ENCODE measurements at places on chromosomes 1 and 21.

DNA sequence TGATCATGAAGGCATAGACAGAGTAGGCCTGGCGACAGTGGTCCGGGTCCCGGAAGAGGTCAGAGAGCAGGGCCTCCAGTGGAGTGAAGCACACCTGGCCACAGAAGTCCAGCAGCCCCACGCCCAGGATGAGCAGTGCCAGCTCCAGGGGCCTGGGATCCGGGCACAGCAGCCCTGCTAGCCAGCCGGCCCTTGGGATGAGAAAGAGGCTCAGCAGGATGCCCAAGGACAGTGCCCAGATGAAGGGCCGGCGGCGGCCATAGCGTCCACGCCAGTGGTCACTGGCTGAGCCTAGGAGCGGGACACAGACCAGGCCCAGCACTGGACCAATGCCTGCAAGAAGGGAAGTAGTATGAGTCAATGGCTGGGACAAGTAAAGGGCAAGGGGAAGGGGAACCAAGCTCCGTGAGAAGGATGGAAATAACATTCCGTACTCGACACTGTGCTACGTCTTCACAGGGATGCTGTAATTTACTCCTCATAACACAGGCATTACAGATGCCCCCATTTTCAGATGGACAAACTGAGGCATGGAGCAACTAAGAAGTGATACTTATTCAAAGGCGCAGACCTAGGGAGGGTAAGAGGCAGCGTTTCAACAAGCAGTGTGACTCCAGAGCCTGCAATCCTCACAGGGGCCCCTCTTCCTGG, 16.9 kb downstream of the SLC45A3 start:
- no peak for DNase-seq

- peak; percentile 12 for DNase-seq
Observed at GRCh38 chr21:42532466-42533181, 19.0 kb downstream of the SLC37A1 start.

DNA sequence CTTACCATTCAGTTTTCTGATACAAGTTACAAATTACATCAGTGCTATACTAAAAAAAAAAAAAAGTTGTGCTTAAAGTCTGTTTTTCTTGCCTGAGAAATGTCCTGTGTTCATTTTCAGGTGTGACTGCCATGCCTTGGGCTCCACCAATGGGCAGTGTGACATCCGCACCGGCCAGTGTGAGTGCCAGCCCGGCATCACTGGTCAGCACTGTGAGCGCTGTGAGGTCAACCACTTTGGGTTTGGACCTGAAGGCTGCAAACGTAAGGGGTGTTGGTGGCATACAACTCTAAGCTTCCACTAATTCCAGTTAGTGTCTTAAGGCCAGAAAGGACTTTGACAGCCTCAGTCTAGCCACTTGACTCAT, 60.1 kb upstream of the LAMC2 start:
- DNase-seq: no peak

DNA sequence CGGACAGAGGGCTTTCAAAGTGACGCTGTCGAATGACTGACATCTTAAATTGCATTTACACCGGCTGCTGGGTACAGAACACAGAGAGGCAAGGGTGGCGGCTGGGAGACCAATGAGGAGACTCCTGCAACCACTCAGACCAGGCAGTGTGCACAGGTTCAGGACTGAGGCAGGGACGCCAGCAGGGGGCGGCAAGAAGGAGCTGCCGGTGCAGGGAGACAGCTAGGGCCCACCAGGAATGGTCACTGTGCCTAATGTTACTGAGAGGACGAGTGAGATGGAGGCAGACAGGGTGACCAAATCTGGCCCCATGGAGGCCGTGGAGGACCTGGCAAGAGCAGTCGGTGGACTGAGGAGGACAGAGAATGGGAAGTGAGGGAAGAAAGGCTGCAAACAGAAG, 23.5 kb downstream of the GLIS1 start:
- DNase-seq: no peak

GRCh38 chr1:1088801-1089680, 14.9 kb upstream of the RNF223 start:
- no peak for DNase-seq

GRCh38 chr1:72281144-72281543, 1.2 kb downstream of the NEGR1 start:
- no peak for DNase-seq

GRCh38 chr1:12406211-12407021, 176.6 kb downstream of the VPS13D start:
- no peak for DNase-seq

DNA sequence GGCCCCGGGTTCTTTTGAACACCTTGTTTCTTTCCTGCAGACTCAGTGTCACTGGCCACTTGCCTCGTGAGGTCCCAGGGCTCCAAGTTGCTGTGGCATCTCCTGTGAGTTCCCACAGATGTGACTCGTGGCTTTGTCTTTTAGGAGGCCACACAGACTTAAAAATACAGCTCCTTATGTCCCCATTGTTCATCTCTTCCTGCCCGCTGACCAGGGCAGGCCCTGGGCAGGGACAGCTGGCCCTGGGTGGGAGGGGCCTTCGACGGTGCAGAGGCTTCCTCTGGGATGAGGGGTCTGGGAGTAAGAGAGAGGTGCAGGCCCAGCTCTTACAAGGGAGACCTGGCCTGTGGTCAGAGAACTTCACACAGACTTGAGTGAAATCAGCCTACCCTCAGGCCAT, 15.6 kb downstream of the LDLRAP1 start:
- DNase-seq: no peak

DNA sequence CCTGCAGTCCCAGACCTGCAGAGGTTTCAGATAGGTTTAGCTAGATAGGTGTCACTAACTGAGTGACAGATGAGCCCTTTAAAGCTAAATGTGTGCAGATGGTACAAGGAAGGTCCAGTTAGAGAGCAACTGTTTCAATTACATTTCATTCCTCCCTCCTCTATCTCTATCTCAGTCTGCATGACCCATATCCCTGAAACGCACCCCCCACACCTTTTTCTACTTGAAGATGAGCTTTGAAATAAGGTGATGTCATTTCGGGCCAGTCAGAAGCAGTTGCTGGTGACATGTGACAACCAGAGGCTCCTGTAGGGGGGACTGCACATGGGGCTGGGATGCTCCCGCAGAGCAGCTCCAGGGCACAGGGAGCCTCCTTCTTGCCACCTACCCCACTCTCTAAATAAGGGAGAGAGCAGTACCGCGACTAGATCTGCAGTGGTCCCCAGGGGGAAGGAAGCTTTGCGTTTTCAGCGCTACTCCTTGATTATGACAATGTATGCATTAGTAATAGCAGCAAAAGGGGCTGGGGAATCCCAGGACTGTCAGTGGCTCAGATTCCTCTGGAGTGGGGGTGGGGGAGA, 4.3 kb downstream of the ATP8B2 start:
- DNase-seq: no peak

GRCh38 chr1:78114034-78114956, 68.5 kb downstream of the GIPC2 start:
- peak; percentile 76 for DNase-seq

- DNase-seq: no peak
Observed at GRCh38 chr1:33473900-33474299, 1.5 kb downstream of the ZSCAN20 start.

GRCh38 chr1:4573526-4573925, 80.9 kb upstream of the AJAP1 start:
- no peak for DNase-seq

DNA sequence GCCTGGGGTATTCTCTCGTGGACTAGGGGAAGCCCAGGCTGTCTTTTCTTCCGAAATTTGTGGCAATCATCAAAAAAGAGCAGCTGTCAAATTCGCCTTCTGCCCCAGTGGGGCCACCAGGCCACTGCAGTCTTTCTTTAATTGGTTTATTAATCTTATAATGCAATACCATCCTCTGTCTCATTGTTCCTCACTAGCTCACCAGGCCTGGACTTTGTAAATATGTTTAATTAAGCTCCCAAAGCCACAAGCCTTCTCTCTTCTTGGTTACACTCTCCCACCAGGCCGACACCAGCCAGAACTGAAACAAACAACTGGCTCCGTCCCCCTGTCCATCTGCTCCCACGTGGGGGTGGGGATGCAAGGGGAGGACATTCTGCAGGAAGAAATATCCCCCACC, 22.0 kb upstream of the CAMK1G start:
- DNase-seq: no peak

GRCh38 chr1:47753808-47754207, 243.4 kb downstream of the TRABD2B start:
- no peak for DNase-seq

DNA sequence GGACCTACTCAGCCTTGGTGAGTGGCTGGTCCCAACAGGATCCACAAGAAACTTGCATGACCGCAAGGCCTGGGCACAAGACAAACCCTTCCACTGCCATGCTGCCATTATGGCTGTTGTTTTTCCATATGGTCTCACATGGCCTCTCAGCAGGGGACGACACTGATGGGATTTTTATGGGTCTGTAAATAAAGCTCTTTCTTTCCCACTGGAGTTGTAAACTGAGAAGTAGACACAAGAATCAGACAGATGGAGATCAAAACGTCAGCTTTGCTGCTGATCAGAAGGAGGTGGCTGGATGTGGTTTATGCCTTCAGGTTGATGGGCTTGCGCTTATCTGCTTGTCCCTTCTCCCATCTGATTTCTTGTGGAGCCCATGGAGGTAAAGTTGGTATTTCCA, 138.1 kb upstream of the KCNJ6 start:
- no peak for DNase-seq

GRCh38 chr1:215273838-215274516, 191.4 kb downstream of the KCNK2 start:
- DNase-seq: no peak

DNA sequence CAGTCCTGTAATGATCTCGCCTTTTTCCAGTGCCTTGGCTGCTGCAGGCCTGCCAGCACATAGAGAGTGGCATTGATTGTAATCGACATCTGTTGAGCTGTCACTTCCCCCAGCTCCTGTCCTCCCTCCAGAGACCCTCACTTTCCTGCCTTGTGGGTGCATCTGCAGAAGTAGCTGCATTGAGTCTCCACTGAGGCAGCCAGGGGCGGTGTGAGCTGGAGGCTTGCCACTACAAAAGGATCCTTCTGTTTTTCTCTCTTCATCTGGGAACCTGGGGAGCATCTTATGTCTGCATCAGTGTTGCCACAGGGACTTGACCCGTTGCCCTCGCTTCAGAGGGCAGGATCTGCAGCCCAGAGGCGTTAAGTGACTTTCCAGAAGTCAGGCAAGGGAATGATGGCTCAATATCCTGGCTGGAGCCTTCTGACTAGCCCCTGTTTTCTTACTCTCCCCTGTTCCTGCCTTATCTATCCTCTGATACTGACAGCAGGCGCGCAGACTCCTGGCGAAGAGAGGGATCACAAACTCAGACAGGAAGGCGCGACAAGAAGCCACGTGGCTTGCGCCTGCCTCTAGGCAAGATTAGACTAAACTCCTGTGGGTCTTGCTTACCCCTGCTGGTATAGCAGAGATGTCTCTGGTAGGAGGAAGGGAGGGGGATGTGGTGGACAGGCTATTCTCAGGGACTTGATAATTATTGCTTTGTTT, 13.3 kb upstream of the FMOD start:
- DNase-seq: no peak

GRCh38 chr1:21801100-21801499, 11.0 kb upstream of the LDLRAD2 start:
- DNase-seq: no peak

GRCh38 chr1:180168786-180169639, 14.3 kb downstream of the QSOX1 start:
- DNase-seq: peak; percentile 69

Measured in NCI-H2029 treated with DMSO at 0.1 percent for 48 hours (cell line).